NK-92 treated with Interleukin-12 subunit alpha and Interleukin-12 subunit beta, amount 100 ng/mL, for 24 hours (cell line): ENCODE measurements at places on chromosomes 16 and 17.

DNA sequence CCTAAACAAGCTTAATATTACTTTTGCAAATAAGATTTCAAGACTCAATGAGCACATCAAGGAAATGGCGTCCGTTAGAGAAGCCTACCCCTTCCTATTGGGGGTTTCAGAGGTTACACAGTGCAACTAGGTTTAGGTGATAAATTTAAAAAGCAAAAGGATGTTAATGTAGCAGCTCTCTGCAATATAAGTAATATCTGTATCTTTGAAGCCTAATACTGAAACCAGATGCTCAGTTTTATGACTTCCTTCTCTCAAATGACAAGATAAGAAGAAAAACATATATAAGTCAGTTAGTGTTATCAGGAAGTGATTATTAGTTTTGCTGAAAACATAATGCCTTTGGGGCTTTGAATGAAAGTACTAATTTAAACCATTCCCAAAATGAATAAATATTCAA, 54.3 kb upstream of the MED13 start:
- DNase-seq, result no peak

GRCh38 chr16:49092704-49093103, 188.9 kb downstream of the CBLN1 start:
- no peak for DNase-seq

GRCh38 chr16:65739518-65739917, 617.7 kb upstream of the CDH11 start:
- no peak for DNase-seq

DNA sequence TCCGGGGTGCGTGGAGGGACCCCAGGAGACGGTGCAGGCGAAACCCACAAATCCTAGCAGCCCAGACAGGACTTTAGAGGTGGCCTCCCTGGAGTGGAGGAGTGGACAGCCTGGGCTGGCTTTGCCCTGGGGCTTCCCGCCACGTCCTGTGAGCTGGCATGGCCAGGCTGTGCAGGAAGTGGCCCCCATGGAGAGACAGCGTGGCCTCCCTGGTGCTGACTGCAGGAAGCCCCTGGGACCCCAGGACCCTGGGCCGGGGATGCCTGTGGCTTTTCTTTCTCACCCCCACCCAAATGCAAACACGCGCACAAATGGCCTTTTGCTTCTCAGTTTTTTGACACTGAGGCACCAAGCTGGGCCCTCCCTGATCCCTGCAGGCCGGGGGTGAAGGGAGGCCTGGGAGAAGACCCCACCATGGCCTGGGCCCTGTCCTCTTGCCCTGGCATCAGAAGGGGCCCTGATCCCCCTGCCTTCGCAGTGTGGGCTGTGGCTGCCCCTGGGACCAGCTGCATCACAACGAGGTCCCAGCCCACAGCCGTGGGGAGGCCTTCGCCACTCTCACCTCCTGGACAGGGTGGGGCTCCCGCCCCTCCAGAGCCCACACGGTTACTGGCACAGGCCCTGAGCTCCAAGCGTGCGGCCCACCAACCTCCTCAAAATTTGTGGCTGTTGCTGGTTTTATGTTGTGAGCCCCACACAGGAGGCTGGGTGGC, 51.6 kb upstream of the PABPN1L start:
- no peak for DNase-seq

DNA sequence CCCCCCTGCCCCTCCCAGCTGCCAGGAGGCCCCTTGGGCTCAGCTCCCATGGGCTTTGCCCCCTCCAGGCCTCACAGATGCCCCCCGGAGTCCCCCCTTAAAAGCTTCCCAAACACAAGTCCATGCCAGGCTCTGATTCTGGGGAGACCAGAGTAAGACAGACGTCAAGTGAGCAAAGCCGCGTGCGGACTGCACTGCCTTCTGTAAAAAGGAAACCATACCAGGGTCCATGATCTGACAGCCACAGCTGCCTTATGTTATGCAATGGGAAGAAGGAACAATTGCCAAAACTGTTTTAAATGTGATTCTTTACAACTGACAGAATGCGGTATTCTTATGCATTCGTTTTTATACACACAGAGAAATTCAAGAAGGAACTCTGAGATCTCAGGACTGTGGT, 17.9 kb upstream of the HEXD start:
- DNase-seq, result no peak

DNA sequence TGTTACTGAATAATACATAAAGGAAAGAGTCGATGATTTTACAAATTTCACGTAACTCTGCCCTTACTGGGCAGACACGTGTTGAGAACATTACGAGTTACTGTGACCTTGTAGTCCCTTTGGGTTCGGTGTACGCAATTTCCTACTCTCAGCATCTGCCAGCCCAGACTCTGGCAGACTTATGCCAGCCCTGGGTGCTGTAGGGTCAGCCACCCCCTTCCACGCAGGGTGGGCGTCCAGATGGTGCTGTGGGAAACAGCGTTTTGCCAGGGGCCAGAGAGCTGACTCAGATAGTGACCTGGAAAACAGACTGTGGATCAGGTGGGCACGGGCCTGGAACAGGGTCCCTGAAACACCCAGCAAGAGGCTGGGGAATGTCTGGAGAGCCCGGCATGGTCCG, 148.9 kb downstream of the RPTOR start:
- DNase-seq, result no peak

- no peak for DNase-seq
Measured at GRCh38 chr17:2457913-2458312, 53.8 kb downstream of the METTL16 start.

DNA sequence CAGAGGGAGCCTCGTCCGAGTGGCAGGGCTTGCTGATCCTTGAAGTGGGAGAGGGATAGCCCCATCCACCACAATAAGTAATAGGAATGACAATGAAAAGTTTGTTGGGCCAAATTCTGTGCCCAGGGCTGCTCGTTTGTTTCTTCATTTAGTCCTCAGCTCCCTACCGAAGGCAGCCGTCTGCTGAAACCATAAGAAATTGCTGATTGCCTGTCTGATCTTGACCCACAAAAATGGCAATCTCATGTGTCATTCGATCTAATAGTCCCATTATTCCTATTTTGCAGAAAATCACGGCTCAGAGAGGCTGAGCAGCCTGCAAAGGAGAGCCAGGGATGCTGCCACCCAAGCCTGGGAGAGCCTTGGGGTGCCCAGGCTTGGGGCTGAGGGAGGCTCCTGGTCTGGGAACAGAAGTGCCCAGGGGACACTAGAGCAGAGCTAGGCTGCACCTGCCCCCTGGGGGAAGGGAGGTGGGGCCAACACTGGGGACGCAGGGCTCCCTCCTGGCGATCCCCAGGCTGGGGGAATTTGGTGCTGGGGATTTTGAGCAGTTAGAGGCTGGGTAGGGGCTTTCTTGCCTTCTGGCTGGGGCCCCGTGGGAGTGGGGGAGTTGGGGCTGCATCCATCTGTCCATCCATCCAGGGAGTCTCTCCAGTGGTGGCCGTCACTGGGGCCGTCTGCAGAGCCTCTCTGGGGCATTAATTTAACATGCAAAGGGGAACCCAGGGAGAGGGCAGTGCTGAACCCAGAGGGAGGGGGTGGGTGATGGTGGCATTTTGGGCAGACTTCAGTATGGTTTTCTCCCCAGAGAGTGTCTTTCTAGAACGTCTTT, 53.5 kb downstream of the SOCS1 start:
- DNase-seq, result no peak

GRCh38 chr16:59878479-59878878, 1144.4 kb upstream of the GOT2 start:
- DNase-seq, result no peak

DNA sequence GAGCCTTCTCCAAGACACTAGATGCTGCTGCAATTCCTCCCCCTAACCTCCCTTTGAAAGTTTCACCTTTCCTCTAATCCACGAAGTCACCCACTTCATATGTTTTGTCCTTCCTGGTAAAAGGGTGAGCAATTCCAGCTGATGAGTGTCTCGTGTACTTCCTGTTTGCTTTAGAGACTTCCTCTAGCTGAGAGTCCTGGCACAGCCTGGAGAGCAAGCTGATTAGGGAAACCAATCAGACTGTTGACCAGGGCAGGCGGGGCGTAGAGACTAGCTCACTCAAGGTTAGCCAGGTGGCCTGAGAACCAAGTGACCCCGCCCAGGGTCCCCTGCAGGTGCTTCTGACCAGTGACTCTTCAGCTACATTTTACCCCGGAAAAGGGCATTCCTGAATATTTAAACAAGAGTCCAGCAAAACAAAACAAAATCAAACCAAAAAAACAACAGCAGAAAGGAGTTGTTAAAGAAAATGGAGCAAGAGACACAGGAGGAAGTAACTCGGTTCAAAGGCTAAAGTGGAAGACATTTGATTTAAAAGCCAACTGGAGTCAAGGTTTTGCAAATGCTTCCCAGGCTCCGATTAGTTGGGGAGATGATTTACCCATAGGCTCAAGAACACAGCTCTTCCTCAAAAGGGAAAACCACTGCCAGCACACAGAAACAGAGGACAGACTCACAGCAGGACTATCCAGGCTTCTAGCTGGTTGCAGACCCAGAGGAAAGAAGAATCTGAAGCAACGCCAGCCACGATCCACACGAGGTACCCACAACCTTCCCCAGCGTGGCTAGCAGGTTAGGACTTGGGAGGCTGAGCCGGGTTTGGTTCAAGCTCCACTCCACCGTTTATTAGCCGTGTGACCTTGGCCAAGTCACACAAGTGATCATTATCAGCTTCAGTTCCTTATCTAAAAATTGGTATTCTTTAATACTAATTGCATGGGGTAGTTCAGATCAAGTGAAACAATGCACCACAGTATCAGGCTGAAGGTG, 13.4 kb downstream of the HSPB9 start:
- DNase-seq, result no peak
